ENCODE measurements at places on chromosomes 7 and 10.

- DNase-seq, result no peak
These were observed 241.4 kb downstream of the TNS3 start for GRCh38 chr7:47340517-47340916.

DNA sequence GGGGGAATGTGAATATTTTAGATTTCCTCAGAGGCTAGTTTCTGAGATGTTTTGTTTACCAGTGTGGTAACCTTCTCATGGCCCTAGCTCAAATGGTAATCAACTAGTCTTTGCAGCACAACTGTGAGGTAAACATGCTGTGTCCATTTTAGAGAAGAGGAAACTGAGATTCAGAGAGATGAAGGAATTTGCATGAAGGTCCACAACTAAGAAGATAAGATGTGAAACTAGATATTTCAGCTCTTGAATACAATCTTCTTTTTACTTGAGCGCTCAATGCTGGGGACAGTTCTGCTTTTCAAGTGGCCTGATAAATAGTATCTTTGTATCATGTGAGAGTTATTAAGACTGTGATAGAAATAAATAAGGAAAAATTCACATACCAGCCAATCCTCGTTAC lies 245.4 kb downstream of the AUTS2 start:
- DNase-seq, result no peak

- DNase-seq, result no peak
These were observed 54.7 kb downstream of the ANK3 start for GRCh38 chr10:60334991-60335390.

- DNase-seq, result no peak
These were observed 9.7 kb upstream of the ZFAND2A start for GRCh38 chr7:1169409-1170368.
